ENCODE measurements at places on chromosomes 1 and 21. TPM values are rescaled to one million over a fixed set of nuclear protein-coding genes. Genes with fewer than 3 reads are reported as not detected.

- peak; percentile 98 for DNase-seq
Observed at GRCh38 chr1:9275567-9276034, 17.1 kb upstream of the SPSB1 start.

GRCh38 chr1:227925582-227926198 is 22.0 kb downstream of the WNT9A start:
- DNase-seq: no peak

Gene EPS8L3
- total RNA-seq: not detected

- DNase-seq: peak; percentile 36
Observed at GRCh38 chr1:56135069-56135863, 444.1 kb downstream of the PLPP3 start.

Gene F5
- total RNA-seq: not detected

DNA sequence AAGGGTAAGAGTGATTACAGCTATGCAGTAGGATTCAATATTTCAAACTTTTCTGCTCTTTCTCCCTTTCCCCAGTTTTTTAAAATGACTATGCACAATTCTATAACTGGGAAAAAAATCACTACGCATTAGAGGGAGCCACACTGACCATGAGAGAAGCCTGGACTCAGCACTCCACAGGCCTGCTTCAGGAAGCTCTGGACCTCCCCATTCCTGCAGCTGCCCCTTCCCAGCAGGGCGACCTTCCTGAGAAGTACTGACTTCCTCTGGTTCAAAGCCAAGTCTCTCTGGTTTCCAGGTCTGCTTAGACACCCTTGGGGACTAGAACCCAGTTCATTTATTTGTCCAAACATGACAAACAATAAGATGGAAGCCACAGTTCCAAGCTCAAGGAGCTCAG is 42.0 kb upstream of the CLSTN1 start:
- no peak for DNase-seq

GRCh38 chr1:36562181-36562685 is 79.5 kb upstream of the CSF3R start:
- DNase-seq: no peak

DNA sequence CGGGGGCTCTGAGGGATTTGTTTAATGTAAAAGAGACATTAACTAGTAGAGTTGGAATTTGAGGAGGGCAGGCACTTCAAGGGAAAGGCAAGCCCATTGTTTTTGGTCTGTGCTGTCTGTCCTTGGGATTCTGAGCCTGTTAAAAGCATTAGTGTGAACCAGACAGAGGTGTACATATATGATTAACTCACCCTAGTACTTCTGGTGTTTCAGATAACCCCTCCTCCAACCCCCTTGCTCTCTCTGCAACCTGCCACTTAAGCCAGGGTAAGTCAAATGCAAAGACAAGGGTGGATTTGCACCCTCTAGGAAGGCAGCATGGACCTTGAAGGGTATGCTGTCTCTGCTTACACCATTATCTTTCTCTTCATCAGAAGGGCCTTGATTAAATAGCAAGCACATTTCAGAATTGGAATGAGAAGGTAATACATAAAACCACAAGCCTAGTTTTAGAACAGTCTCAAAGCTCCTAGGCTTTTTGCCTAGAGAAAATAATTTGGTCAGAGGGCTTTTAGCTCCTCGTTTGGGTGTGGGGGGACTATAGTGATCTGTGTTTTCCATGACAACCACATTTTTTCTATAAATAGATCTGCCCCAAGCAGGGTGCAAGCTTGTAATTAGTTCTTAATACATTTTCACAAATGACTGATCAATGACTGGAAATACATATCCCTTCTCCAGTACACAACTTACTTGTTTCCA is 120.7 kb upstream of the SGIP1 start:
- no peak for DNase-seq

GRCh38 chr21:31064803-31065202 is 26.5 kb upstream of the KRTAP19-8 start:
- no peak for DNase-seq

GRCh38 chr1:83864991-83865390 is 133.9 kb downstream of the TTLL7 start:
- DNase-seq: no peak

Gene PERM1
- not detected for total RNA-seq

GRCh38 chr1:203306089-203306964 is 1.0 kb downstream of the BTG2 start:
- DNase-seq: peak; percentile 58

DNA sequence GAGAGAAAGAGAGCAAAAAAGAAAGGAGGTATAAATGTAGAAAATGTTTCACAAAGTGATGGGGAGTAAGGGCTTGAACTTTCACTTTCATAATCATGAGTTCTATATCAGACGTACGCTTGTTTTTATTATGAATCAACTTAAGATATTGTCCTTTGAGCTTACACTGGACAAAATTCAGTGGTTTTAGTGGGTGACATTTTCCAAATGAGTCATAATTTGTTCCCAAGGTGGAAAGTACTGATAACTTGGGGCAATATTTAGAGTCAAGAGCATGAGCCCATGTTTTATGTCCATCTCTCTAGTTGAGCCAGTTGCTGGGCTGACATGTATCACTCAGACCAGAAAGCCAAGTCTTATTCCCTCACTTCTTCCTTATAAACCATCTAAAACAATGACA is 161.6 kb downstream of the CHRM3 start:
- DNase-seq: peak; percentile 1
